Renal pelvis (tissue), 12 donors: ENCODE measurements at places on chromosomes 2 and 18. TPM values are rescaled to one million over a fixed set of nuclear protein-coding genes. Genes with fewer than 3 reads are reported as not detected.

Gene HJURP
- polyA plus RNA-seq, result 24.9 TPM

Gene TRIP12
- polyA plus RNA-seq, result 173 TPM

Gene PSMD1
- polyA plus RNA-seq, result 88.1 TPM

Gene GTF2A1L
- polyA plus RNA-seq, result not detected

Gene GPBAR1
- polyA plus RNA-seq, result 2.2 TPM

Gene RPRD1A
- polyA plus RNA-seq, result 67.1 TPM

Gene MYCN
- polyA plus RNA-seq, result 38.1 TPM

Gene HMSD
- 1.1 TPM for polyA plus RNA-seq

DNA sequence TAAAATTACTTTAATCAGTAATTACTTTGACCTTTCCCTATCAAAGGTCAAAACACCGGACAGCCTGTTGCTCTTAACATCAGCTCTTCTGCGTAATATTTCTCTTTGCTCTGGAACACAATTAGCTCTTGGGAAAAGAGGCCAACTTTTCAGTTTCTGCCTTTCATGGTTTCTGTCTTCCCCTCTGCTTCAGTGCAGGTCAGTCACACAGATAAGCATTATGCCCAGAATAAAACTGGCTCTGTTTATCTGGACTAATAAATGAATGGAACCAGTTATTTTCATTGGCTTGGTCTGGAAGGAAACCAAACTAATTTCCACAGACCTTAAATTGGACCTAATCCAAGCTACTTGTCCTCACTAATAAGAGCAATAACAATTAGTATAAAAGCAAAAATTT, 26.2 kb upstream of the GALNT3 start:
- no peak for DNase-seq

DNA sequence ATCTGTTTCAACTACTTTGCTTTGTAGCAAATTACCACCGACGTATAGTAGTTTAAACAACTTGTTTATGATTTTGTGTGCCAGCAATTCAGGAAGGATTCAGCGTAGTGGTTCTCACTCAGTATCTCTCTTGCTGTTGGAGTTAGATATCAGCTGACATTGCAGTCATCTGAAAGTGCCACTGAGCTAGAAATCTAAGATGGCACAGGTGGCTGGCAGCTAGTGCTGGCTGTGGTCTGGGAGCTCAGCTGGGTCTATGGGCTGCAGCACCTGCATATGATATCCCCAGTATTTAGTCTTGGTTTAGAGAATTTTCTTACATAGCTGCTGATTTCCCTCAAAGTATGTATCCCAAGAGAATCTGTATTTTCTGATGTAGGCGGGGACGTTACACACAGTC, 235.6 kb downstream of the SCG2 start:
- no peak for DNase-seq

DNA sequence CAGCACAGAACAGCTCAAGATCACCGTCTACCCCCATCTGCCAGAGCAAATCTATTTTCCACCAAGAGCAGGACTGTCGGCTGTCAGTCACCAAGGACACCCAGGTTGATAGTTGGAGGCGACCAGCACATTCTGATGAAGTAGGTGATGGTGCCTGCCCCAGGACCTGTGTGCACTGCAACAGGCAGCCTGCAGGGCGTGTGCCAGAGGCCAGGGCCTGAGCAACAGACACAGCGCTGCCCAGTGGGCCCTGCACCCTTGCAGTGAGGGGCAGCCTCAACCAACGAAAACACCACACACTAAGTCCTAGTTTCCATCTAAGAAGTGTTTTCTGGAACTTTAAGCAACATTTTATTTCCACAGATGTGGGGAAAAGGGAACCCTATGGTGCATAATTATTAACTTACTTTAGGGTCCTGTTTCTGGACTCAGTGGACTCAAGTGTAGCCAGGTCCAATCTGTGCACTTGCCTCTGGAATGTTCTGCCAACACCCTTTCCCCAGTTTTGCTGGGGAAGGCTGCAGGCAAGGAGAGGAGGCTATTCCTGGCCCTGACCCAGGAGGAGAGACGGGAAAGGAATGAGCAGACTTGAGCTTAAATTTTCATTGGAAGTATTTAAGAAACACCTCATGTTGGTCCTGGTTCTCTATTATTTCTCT, 61.5 kb downstream of the ADNP2 start:
- no peak for DNase-seq

DNA sequence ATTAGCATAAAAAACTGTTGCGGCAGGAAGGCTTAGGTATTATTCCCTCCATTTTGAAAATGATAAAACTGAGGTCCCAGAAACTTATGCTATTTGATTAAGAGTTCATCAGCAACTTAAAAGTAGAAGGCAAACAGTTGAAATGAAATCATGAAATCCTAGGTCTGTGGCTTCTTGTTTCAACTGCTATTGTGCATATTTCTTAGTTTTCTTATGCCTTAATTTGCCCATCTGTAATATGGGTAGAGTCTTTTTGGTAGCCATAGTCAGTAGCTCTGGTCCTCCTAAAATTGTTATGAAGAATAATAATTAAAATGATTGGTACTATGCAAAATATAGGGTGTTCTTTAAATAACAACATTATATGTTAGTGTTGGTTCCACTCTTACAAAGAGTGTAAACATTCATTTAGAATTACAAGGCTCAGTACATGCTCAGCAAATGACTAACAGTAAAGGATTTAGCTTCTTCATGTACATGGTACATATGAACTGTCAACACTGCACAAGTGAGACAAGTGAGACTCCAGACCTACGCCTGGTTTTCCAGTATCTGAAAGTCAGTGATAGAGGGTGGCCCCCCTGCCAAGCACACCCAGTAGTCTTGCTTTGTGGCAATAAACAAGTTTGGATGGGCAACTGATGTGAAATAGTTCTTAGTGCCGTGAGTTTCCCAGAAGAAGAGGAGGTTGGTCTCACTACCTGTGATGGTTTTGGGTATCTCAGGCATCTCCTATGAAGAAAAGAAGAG, 9.6 kb downstream of the IL1A start:
- no peak for DNase-seq

GRCh38 chr2:27727257-27727656, 44.3 kb upstream of the MRPL33 start:
- DNase-seq, result no peak

DNA sequence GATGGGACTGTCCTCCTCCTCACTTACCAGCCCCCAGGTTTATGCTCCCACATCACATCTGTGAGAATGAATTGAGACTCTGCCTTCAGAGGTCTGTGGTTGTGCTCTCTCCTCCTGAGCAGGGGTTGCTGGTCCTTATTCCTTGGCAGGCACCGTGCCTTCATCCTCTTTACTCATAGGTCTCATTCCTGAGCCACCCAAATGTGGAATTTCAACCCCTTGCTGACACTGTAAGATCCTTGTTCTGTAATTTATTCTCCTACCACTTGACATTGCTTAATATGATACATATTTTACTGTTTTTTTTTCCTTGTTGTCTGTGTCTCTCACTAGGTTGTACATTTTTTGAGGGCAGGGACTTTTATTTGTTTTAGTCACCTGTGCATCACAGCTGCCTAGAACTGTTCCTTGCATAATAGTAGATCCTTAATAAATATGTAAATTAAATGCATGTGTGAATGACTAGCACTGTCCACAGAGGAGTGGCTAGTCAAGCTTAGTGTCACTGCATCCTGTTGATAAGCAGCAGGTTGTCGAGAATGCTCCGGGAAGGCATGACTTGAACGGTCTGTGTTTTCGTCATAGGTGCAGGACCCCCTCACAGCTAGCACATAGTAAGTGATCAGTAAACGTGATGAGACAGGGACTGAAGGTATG, 180.6 kb downstream of the ZNF407 start:
- no peak for DNase-seq

DNA sequence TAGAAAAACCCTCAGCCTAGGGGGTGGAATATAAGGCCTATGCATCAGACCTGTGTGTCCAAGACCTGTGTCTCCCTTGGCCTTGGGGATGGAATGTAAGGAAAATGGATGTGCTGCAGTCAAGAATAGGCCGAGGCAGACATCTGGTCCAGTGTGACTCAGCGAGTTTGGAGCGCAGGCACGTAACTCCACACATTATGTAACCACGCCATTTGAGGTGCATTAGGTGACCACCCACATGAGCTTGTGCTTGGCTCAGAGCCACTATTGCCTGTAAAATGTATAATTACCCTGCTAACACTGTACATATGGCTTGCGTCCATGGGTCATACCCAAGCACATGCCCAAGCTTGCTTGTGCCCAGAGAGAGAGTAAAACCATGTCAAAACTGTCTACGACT, 580.9 kb upstream of the HNMT start:
- no peak for DNase-seq

DNA sequence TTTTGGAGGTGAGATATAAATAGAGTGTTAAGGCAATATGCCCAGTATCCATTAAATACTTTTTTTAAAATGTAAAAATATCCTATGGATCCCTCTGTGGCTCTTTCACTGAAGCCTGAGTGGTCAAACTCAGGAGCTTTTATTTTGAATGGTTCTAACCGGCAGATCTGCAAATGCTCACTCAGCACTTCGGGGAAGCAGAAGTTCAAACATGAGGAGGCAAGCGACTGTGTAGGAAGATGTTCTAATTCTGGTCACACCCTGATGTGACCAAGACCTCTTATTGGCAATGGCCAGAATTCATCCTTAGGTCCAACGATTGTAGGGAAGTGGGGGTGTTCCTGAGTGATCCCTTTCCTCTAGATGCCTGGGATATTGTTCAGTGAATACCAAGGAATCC, 168.8 kb downstream of the CDCA7 start:
- no peak for DNase-seq

DNA sequence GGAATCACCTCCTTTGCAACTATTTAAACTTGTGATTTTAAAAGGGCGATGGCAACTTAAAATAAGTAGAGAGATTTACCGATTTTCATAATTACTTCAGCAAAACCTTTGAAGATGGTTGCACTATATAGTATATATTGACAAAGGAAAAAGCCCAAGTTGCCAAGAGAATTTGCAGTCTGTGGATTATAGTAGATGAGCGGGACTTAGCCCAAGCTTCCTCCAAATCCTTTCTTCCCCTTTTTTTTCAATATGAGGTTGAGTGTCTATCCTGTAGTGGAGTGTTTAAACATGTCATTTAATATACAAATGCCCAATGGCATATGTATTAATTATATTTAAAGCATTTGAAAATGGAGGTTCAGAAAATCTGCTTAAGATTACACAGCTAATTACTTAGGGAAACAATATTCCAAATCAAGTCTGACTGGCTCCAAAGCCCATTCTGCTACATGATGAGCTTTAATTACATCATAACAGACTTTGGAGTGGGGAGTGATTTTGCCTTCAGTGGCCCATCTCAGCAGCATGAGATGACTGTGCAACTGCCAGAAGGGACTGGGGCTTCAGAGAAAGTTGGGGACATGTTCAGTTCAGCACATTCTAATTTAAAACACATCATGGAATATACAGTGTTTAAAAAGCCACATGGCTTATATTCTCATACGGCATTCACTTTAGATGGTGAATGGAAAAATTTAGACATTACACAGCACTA, 73.2 kb downstream of the COL3A1 start:
- no peak for DNase-seq

DNA sequence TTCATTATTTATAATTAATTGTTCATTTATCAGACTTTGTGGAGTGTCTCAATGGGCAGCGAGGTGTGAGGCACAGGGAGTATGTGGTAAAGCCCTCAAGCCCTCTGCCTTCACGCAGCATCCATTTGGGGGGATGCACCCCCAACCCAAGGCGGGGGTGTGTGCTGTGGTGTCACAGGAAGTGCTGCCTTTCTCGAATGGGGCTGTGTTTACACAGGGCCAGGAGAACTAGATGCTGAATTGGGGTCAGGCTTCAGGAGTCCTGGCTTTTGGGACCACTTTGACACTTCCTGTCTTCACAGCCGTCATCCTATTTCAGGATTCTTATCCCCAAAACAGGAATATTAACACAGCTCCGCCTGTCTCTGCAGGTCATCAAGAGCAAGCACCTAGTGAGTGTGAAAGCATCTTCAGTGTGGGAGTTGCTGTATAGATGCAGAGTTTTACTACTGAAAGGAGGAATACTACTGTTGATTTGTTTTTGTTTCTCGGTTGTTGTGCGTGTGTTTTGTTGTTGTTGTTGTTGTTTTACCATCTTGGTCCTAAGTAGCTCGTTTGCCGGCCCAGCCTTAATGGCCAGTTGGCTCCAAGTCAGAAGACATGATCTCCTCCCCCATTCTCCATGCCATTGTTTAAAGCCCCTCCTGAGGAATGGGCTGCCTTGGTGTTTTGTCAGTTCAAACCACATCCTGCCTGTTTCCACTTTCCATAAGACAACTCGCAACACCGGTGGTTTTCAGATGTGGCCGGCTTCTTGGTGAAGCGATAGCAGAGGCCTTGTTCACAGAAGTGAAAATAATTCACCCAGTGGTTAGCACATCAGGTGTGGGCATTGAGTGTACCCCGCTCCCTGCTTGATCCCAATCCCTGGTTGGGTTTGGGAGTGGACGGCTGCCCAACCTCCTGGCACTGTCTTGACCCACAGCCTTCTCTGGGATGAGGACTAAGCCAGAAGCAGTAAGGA, 221.3 kb downstream of the BCL2 start:
- no peak for DNase-seq

GRCh38 chr2:179861027-179861415, 391 bp downstream of the ZNF385B start:
- peak; percentile 20 for DNase-seq

- no peak for DNase-seq
Observed at GRCh38 chr2:130871843-130872740, 35.4 kb downstream of the ARHGEF4 start.

DNA sequence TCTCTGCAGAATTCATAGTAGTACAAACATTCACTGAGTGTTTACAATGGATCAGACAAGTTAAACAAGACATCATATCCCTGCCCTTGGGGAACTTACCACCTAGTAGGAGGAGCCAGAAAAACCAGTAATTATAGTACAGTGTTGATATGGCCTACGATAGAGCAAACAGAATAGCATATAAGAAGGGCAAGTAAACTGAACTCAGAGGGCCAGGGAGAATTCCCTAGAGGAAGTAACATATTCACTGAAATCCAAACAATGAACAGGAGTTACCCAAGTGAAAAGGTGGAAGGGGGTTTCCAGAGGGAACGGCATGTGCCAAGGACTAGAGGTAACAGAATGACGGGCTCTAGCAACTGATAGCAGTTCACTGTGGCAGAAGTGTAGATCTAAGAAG, 34.1 kb downstream of the NHEJ1 start:
- no peak for DNase-seq

GRCh38 chr2:216959433-216959832, 99.6 kb upstream of the TNP1 start:
- no peak for DNase-seq
